ENCODE measurements at places on chromosomes 11 and 22.
A peak's percentile ranks its signal among the peaks of the same experiment; 100 is the strongest.

DNA sequence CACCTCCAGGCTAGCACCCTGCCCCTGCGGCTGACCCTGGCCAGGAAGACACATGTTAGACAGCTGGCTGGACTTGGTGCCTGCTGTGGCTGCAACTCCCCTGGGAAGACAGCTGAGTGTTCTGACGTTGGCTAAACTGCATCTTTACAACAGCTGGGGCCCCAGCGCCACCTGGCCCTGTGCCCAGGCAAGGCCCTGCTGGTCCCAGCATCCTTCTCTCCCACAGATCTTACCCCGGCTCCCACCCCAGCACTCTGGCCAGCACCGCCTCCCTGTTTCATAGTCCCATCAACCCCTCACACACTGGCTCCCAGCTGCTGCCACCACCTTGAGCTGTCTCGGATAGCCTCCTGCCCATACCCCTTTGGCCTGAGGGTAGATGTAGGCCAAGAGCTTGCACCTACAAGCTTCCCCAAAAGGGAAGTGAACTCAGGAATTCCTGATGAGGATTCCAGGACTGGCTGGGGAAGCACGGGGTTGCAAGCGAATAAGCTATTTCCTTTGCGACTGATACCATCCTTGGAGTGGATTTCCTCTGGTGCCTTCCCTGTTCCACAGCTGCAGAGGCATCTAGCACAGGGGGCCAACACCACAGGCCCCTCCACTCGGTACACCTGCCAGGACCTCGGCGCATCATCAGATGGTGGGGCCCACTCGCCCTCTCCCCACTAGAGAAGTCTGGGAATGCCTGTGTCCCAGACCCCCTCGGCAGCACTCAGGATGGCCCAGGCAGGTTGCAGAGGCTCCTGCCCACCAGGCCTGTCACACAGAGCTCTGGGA is 28.5 kb downstream of the RSPH14 start:
- DNase-seq, result no peak

DNA sequence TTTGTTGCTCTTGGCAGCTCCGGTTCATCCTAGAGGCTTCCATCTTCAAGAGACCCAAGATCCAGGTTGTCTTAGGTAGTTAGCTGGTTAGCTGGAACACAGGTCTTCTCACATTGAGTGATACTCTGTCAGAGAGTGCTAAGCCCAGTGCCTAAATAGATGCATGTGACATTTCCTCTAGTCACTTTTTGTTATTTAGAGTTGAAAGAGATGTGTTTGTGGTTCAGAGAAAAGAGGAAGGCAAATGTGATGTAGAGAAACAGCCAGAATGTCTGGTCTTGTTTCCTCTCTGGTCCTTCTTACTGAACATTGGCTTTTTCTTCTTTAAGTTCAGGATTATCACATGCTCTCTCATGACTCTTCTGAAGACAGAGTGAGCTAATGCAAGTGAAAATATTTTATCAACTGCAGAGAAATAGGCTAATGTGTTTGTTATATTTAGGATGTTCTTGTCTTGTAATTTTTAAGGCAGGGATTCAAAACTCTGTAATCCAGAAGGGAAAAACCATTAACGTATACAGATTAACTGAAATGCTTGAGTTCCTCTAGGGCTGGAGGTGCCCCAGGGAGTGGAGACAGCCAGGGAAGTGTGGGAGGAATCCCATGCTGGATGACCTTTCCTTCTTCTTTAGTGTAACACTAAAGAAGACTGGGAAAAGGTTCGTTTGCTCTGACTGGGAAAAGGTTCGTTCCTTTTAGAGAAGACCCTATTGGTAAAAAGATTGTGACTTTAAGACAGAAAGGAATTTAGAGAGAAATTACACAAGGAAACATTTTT is 75.4 kb downstream of the SWAP70 start:
- no peak for DNase-seq

GRCh38 chr11:126384449-126385070 is 29.1 kb downstream of the ST3GAL4 start:
- DNase-seq, result no peak

DNA sequence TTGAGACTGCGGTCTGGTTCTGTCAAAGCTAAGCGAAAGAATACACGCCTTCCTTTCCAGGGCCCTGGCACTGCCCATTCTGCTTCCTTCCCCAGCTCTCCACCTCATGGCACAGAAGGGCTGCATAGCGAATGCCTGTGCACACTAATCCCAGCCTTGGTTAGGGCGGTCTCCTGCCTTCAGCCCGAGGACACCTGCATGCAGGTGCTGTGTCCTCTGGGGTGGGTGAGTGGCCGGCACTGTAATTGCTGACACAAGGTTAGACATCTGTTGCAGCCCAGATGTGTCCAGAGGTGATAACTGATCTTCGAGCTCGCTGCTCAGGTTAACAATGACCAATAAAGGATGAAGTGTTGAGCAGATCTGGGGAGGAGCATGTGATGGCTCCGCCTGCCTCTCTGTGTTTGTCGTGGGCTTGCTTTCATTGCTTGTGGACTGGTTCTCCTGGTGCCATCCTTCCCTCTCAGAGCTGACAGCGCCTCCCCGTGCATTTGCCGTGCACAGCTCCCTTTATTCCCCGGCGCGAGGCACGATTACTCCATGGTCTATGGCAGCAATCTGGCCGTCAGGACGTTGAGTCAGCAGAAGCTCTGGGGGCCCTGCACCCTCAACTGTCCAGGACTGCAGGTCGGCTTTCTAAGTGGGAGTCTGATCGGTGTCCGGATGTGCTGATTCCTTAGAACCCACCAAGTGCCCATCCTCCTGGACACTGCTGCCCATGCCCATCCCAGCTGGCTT is 1088.2 kb downstream of the BRD1 start:
- DNase-seq, result no peak

- DNase-seq, result no peak
These were observed 516.8 kb upstream of the FAT3 start for GRCh38 chr11:91707652-91708482.

- no peak for DNase-seq
These were observed 6.1 kb downstream of the SREBF2 start for GRCh38 chr22:41838842-41839618.

- no peak for DNase-seq
These were observed 16.9 kb downstream of the SMIM38 start for GRCh38 chr11:69172674-69173073.

GRCh38 chr22:28741200-28741784 is 328 bp downstream of the CHEK2 start:
- DNase-seq, result no peak

DNA sequence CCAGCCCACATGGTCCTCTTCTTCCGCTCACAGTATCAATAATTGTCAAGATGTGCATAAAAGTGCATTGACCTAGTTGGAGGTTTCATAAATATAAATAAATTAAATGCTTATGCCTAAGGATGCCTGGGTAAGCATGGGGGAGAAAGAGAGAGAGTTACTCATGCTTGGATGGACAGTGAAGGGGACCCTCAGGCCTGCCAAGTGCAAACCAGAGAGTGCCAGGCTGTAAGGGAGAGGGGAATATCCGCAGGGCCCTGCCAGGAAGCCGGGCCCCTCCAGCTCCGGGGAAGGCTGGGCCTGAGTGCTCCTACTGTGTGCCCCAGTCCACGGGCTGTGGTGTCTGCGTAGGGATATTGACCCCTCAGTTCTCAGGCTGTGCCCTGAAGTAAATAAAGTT is 214.6 kb downstream of the DSCAML1 start:
- no peak for DNase-seq

GRCh38 chr11:2708151-2708581 is 8.4 kb upstream of the KCNQ1OT1 start:
- DNase-seq, result no peak

DNA sequence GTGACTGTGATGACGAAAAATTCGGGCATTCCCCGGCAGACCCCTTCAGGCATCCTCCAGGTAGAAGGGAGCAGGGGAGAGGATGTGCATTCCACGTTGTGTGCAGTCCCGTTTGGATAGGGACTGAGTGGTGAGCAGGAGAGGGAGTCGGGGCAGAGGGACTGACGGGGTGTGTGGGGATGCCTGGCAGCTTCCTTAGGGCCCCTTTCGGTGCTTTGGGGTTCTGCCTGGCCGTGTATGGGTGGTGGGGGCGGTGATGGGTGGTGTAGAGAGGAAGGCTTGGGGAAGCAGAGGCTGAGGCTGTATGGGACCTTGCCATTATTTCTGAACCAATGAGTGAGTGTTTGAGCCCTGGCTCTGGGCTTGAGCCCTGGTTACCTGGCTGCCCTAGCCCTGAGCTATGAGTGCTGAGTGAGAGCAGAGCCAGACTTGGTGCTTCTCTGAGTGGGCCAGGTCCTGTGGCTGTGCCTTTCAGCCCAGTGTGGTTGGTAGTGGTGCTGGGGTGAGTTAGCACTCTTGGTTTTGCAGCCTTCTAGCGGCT is 914 bp downstream of the INPPL1 start:
- DNase-seq, result no peak

GRCh38 chr11:72589802-72590761 is 84.1 kb downstream of the PDE2A start:
- DNase-seq, result no peak

GRCh38 chr11:36023922-36024321 is 80.1 kb downstream of the LDLRAD3 start:
- DNase-seq, result no peak

- DNase-seq, result peak; percentile 32
These were observed 4.8 kb downstream of the SDF2L1 start for GRCh38 chr22:21646608-21647590.

- DNase-seq, result no peak
These were observed 61.6 kb downstream of the STK33 start for GRCh38 chr11:8532475-8532874.

GRCh38 chr22:27170491-27170890 is 513.1 kb downstream of the MIAT start:
- DNase-seq, result no peak

- DNase-seq, result no peak
These were observed 6.4 kb downstream of the PCNX3 start for GRCh38 chr11:65622011-65622410.

DNA sequence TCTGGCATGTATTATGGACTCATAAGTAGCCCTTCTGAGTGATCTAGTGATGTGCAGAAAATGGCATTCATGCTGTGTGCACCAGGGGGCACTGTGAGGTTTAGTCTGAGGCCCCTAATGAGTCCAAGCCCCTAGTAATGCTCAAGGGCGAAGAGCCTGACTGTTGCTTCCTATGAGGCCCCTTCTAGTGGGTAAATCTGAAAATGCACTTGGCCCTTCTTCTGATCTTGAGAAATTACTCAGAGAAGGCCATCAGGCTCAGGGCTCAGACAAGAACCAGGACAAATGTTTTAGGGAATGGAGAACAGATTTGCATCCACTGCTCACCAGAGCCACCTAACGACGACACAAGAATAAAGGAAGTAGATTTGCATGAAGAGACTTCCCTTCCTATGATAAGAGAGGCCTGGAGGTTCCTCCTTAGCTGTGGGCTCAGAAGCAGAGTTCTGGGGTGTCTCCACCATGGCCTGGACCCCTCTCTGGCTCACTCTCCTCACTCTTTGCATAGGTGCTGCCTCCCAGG is 75.8 kb downstream of the GGTLC2 start:
- DNase-seq, result no peak

DNA sequence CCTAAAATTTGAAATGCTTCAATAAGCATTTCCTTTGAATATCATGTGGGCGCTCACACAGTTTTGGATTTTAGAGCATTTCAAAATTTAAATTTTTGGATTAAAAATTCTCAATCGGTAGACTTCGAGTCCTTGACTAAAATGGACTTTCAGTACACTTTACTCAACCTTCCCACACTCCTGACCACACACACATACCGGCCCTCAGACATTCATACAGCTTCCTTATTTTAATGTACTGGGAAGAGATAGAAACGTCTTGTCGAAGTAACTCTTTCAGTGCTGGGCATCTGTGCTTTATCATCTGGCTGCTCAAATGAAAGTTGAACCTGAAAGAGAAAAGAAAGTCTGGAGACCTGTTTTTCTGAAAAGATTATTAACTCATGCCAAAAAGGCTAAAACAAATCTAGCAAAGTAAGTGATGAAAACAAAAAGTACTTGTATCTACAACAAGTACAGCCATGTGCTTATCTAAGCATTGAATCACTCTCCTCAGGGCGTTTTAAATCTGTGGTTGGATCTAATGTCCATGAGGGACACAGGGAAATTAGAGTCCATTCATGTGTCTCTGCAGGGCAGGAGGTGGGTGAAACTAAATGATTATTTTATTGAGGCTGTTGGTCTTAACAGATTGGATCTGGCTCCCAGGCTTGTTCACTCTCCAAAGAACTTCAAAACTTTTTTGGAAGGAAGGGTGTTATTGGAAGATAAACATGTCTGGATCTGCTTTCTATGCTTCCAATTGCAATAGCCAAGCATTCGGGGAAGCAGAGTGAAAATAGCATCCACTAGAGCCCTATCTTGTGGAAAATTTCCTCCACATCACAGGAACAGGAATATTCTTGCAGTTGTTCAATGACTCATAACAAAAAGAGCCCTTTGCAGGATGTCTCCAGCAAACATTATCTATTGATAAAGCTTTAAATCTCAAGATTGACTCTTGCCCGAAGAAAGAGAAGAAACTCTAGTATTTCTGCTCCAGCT is 47.0 kb downstream of the CARD18 start:
- DNase-seq, result no peak

- no peak for DNase-seq
These were observed 18.3 kb upstream of the CRY2 start for GRCh38 chr11:45828996-45829395.

DNA sequence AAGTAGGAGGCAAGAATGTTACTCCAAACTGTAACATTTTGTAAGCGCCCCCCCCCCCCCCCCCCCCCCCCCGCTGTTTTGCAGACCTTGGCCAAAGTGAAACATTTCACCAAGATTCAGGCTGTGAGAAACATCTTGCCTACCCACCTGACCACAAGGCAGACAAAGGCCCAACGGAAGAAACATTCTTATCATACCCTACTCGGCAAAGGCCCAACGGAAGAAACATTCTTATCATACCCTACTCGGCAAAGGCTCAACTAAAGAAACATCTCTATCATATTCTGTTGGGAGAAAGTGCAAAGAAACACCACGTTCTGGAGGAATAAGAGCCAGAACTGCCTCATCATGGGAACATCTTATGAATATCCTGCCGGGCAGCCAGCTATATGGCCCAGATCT is 117.1 kb downstream of the JRKL start:
- no peak for DNase-seq

- no peak for DNase-seq
These were observed 621 bp downstream of the HMOX1 start for GRCh38 chr22:35381424-35382009.

DNA sequence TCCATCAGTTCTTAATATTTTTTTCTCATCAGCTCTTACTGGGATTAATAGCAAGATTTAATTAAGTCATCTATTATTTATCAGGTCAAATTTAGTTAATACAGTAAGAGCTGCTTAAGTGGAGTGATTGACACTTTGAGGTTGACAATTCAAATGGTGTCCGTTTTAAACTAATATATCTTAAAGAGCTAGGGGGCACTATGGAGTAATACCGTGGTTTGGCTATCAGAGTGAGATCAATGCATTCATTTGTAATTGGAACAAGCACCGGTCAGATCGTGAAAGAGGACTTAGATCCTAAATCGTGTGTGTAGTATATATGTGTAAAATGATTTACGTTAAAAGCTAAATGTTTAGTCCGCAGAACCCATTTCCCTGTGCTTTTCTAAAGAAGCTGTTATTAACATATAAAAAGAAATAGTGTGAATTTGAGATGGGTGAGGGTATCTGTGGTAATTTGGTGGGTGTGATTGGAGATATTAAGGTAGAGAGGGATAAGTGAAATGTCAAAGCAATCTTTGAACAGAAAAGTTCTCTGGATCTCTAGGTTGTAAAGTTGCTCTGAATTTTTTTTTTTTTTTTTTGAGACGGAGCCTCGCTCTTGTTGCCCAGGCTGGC is 2.3 kb downstream of the SIK2 start:
- no peak for DNase-seq

All from esophagus squamous epithelium (tissue), 5 donors.